ENCODE measurements at places on chromosomes 1 and 21. TPM values are rescaled to one million over a fixed set of nuclear protein-coding genes. Genes with fewer than 3 reads are reported as not detected.

Gene SH2D2A
- total RNA-seq: 0.31 TPM

Gene HIVEP3
- 2.4 TPM for total RNA-seq

Gene TMEM240
- total RNA-seq: 4.7 TPM

Gene NEXN
- 0.73 TPM for total RNA-seq

Gene OR2T35
- total RNA-seq: not detected

Gene ZFP69
- total RNA-seq: 4.7 TPM

Gene NBPF14
- total RNA-seq: 12.0 TPM

Gene OR2L5
- 0.36 TPM for total RNA-seq

Gene OPRD1
- total RNA-seq: 1.7 TPM

Gene PPFIA4
- total RNA-seq: 1.8 TPM

Gene VAV3
- 1.00 TPM for total RNA-seq

Gene KRTAP13-2
- total RNA-seq: not detected

Measured in melanocyte of skin (primary cell).